Stimulated activated CD8-positive, alpha-beta memory T cell treated with anti-CD3 and anti-CD28 coated beads, Interleukin-12 subunit alpha, Interleukin-12 subunit beta, amount 100 ng/mL, for 4 hours (primary cell): ENCODE measurements at places on chromosomes 6 and 20.

GRCh38 chr6:108835218-108835850 lies 12.9 kb upstream of the ARMC2 start:
- DNase-seq: peak; percentile 61

DNA sequence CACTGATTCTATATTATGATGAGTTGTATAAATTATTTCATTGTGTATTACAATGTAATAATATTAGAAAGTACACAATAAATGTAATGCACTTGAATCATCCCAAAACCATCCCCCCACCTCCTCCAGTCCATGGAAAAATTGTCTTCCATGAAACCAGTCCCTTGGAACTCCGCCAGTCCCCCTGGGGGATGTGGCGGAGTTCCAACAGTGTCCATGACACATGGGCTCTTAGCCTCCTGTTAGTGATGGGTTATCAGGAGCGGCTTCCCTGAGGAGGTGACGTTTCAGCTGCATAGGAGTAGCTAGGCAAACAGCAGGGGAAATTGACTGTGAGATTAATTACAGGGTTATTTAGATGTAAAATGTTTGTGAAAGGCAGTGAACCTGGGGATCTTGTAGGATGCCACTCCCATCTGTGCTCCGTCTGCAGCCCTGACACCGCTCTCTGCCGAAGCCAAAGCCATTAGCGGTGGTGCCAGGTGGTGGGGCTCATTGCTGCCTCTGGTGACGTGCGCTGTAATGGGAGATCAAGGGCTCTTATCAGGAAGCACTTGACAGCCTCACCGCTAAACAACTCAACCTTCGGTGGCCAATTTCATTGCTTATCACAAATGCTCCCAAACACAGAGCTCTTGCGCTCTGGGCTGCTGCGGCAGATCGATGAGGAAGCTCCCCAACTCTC lies 81.6 kb upstream of the MC3R start:
- DNase-seq: no peak

GRCh38 chr6:144119376-144119775 lies 24.0 kb upstream of the SF3B5 start:
- no peak for DNase-seq

DNA sequence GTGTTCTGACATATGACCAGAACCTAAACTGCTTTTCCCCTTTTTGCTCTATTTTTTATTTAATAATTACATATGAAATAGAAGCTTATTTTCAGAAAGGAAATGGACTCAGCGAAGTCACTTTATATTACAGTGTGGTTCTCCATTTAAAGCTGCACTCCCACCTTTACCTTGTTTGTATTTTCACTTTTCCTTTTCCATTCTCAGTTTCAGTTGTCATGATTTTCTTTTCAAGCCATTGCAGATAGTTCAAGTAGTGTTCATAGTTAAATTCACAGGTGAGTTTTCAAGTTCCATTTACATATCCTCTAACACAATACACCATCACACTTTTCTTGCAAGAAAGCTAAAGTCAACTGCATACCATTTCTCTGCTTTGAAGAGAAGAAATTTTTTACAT lies 400.2 kb downstream of the HACE1 start:
- no peak for DNase-seq

DNA sequence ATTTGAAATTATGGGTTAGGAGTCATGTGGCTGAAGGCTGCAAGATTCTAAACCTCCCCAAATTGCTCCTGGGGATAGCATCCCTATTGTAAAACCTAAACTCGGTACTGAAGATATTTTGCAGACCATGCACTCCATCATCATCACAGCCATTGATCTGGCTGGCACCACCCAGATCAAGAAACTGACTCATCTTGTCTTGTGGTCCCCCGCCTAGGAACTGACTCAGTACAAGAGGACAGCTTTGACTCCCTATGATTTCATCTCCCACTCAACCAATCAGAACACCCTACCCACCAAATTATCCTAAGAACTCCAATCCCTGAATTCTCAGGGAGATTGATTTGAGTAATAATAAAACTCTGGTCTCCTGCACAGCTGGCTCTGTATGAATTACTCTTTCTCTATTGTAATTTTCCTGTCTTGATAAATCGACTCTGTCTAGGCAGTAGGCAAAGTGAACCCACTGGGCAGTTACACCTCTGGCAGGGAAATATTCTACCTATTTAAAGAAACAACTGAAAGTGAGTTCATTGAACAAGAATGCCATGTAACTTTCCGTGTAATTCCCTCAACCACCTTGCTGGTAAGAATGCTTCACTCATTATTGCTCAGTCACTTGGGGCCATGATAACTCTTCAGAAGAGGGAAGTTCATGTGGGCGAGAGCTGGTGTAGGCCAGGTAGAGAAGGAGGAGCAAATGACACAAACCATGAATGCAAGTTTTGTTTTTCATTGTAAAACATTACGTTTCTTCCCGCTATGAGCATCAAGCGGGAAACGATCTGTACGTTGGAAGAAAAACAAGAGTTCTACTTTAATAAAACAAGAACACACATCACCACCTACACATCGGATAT lies 602.9 kb upstream of the ARID1B start:
- no peak for DNase-seq

- no peak for DNase-seq
Observed at GRCh38 chr6:2462831-2463230, 217.4 kb upstream of the GMDS start.

- DNase-seq: no peak
Observed at GRCh38 chr20:61126369-61127195, 125.5 kb upstream of the CDH4 start.

- DNase-seq: no peak
Observed at GRCh38 chr6:163706500-163707087, 292.1 kb downstream of the QKI start.

GRCh38 chr20:10511170-10511508 lies 76.0 kb downstream of the SLX4IP start:
- no peak for DNase-seq

DNA sequence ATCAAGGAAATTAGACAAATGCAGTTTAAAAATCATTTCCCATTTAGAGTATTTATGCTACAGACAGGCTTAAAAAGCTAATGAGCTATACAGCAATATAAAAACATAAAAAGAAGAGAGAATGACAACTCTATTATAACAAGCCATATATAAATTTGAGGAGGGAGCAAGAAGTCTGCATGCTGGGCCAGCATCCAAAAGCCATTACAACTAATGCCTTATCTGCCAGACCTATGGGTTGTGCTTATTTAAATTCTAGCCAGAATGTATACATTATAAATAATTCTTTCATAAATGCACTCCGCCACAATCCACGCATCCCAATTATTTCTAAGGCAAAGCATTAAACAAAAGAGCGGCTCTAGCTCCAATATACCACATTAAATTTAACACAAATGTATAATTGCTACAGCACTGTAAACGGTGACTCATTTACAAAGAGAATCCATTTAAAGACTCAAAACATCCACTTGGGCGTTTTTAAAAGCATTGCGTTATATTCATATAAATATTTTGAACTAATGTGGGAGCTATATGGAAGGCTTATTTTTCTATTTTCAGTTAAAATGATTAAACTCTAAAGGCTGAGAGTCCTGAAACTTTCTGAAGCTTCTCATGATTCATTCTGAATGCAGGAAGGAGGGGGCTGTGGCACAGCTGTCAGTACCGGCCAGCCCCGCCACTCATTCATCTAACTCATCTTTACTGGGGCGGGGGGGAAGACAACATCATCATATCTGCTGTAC lies 37.7 kb upstream of the RAB22A start:
- DNase-seq: no peak

DNA sequence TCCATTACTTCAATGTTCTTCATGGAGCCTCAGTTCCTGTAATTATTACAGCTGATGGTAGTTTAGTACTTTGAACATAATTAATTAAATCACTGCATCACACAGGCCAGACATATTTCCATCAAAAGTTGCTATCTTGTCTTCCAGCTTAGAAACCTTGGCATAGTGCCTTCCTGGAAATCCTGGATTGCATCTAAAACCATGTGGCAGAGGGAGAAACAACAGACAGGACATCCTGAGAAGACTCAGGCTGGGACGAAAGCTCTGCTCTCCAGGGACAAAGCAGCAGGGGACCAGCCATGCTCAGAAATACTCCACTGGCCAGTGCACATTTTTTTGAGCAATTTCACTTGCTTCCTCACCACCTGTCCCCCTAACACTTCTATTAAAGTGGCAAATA lies 55.3 kb downstream of the TBX18 start:
- no peak for DNase-seq

- DNase-seq: no peak
Observed at GRCh38 chr6:165040440-165040839, 269.0 kb downstream of the C6orf118 start.

DNA sequence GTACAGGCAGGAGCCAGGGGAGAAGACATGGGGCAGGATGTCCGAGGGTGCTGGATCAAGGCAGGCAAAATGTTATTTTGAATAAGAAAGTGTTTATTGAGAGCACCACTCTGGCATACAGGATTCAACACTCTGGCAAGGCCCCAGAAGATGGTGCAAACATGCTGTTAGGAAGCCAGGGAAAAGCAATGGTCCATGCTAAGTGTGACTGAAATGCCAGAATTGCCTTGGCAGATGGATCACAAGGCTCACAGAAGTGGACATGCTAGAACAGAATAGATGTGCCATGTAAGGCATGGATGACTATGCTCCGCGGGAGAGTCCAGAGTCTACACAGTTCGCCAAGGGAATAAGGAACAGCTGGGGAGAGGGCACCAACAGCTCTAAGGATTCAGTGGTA lies 54.6 kb downstream of the QRSL1 start:
- no peak for DNase-seq

GRCh38 chr6:145077382-145077781 lies 657.9 kb downstream of the EPM2A start:
- DNase-seq: no peak

- DNase-seq: no peak
Observed at GRCh38 chr6:87059943-87060342, 35.0 kb downstream of the CGA start.

- no peak for DNase-seq
Observed at GRCh38 chr6:37316071-37316470, 37.7 kb upstream of the RNF8 start.

DNA sequence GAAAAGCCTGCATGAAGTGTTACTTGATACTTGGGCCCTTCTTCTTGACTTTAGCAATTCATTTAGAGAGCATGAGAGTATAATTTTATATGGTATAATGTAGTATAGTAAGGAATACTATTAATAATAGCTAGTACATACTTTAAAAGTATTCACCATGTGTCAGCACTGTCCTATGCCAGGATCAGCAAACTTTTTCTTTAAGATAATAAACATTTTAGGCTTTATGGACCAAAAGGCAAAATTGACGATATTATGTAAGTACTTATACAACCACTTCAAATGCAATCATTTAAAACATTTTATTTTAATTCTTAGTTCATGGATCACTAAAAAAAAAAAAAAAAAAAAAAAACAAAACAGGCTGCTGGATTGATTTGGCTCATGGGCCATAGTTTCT lies 163.9 kb downstream of the IBTK start:
- no peak for DNase-seq

DNA sequence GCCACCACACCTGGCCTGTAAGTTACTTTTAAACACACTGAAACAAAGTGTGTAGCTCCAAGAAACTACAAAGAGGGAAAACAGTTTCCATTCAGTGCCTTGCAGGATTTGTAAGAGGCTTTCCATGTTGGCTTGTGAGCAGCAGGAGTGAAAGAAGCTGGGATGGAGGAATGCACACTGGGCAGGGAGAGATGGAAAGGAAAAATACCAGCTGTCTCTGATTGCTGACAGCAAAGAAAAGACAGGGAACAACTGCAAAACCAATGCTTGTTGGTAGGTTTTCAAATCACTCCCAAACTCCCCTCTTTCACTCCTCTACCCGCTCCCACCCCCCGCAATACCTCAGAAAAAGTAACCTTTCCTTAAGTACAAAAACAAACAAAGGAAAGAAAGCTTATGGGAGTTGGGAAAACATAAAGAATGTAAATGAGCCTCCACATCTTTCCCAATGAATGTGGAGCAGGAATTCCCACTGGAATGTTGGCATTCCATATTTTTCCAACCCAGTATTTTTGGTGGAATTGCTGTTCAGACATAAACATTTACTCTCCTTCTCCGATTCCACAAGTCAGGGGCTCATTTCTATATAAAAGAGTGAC lies 166.1 kb downstream of the THBS2 start:
- DNase-seq: no peak

GRCh38 chr6:23562554-23562953 lies 563.5 kb upstream of the NRSN1 start:
- DNase-seq: no peak

- DNase-seq: no peak
Observed at GRCh38 chr6:29451471-29452193, 5.2 kb downstream of the OR11A1 start.

DNA sequence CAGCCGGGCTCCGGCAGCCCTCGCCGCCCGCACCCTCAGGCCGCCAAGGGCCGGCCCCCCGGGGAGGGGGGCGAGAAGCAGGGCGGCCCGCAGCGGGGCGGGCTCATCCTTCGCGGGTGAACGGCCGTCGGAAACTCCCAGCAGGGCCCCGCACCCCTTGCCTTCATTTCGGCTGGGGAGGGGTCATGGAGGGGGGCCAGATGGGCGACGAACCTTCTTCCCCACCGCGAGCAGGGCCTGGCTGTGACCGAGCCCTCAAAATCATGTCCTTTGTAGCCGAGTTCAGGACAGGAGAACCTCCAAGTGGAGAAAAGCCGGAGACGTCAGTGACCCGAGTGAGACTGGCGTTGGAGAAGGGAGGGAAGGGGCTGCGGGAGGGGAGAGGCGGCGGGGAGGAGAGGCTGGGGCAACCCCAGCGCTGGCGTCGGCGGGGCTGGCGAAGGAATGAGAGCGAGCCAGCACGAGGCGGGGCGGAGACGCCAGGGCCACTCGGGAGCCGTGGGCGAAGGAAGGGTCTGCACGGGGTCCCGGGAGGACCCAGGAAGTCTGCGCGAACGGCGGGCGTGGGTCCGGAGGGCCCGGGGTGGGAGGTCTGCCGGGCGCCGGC lies 571 bp upstream of the FOXC1 start:
- DNase-seq: no peak

DNA sequence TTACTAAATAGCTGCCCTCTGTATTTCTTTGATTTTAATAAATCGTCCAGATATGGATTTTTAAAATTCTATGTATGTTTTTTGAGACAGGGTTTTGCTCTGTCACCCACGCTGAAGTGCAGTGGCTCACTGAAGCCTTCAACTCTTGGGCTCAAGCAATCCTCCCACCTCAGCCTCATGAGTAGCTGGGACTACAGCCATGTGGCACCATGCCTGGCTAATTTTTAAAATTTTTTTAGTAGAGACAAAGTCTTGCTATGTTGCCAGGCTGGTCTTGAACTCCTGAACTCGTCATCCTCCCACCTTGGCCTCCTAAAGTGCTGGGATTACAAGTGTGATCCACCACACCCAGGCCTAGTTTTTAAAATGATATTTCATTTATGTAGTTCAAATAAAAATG lies 47.4 kb upstream of the DDR1 start:
- no peak for DNase-seq

DNA sequence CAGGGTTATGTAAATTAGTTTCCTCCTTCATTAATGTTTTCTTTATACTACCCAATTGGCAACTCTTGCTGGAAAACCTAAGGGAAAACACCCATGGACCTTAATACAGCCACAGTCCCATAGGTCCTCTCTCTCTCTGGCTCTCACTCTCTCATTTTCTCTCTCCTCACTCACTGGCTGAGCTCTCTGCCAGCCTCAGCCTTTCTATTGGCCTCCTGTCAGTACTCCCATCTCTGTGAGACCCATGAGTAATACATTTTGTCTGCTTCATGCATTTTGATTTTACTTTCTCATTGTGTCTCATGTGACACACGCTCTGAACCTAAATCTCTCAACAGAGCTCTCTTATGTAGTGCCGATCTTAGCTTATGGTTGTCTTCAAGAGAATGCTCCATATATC lies 907.5 kb downstream of the C6orf118 start:
- DNase-seq: no peak
